Mesothelial cell of epicardium (in vitro differentiated cells): ENCODE measurements at places on chromosomes 6 and 20. TPM values are rescaled to one million over a fixed set of nuclear protein-coding genes. Genes with fewer than 3 reads are reported as not detected.

The SLC22A2 gene
- total RNA-seq, result 0.07 TPM in 1 of 3 replicates, not detected in the others

The PM20D2 gene
- 13.0 to 13.8 TPM (median 13.7 TPM) in 3 replicates for total RNA-seq

The BTNL2 gene
- not detected in 3 replicates for total RNA-seq

The HCK gene
- total RNA-seq, result not detected in 3 replicates

The TCF15 gene
- 0.74 to 0.90 TPM (median 0.75 TPM) in 3 replicates for total RNA-seq

The POLR3F gene
- 12.2 to 13.5 TPM (median 13.0 TPM) in 3 replicates for total RNA-seq

The TUBB1 gene
- total RNA-seq, result not detected in 3 replicates

The COL21A1 gene
- total RNA-seq, result 14.4 to 17.5 TPM (median 16.6 TPM) in 3 replicates

The NUDT3 gene
- total RNA-seq, result 32.7 to 33.3 TPM (median 33.2 TPM) in 3 replicates

The CDH22 gene
- 0.14 to 0.18 TPM in 2 of 3 replicates, not detected in the other for total RNA-seq

The MYH7B gene
- 0.73 to 1.8 TPM (median 1.3 TPM) in 3 replicates for total RNA-seq

The DSE gene
- total RNA-seq, result 69.6 to 73.3 TPM (median 70.7 TPM) in 3 replicates

The SLC13A3 gene
- total RNA-seq, result 18.8 to 19.7 TPM (median 19.3 TPM) in 3 replicates

The RNF182 gene
- 4.1 to 5.1 TPM (median 4.2 TPM) in 3 replicates for total RNA-seq

The GSTA2 gene
- not detected in 3 replicates for total RNA-seq

The KIF25 gene
- 0.47 to 1.6 TPM (median 0.95 TPM) in 3 replicates for total RNA-seq

The ATP6V1G2 gene
- total RNA-seq, result 2.2 to 2.7 TPM (median 2.5 TPM) in 3 replicates

The DUSP15 gene
- 8.4 to 10.4 TPM (median 8.5 TPM) in 3 replicates for total RNA-seq

The SRSF12 gene
- 11.5 to 14.7 TPM (median 12.4 TPM) in 3 replicates for total RNA-seq

The EYA4 gene
- 21.4 to 23.1 TPM (median 21.5 TPM) in 3 replicates for total RNA-seq

The MATN4 gene
- 0.11 TPM in 1 of 3 replicates, not detected in the others for total RNA-seq

The LTA gene
- 0.16 to 0.18 TPM in 2 of 3 replicates, not detected in the other for total RNA-seq

The LY6G6D gene
- 0.67 to 1.8 TPM (median 0.82 TPM) in 3 replicates for total RNA-seq

The MTCH1 gene
- 148 to 153 TPM (median 151 TPM) in 3 replicates for total RNA-seq

The SPTLC3 gene
- total RNA-seq, result 27.0 to 28.5 TPM (median 27.7 TPM) in 3 replicates
